GM13977 (cell line): ENCODE measurements at places on chromosomes 3 and 15.

- peak; percentile 52 for DNase-seq
These were observed at the start of gene CHRNB4 for GRCh38 chr15:78641102-78641748. TSS of gene CHRNB4 (minus strand) at chr15:78641210. CDS start at chr15:78641133, 77 bp downstream.

- DNase-seq, result no peak
These were observed 13.6 kb upstream of the TATDN2 start for GRCh38 chr3:10234526-10235230.

DNA sequence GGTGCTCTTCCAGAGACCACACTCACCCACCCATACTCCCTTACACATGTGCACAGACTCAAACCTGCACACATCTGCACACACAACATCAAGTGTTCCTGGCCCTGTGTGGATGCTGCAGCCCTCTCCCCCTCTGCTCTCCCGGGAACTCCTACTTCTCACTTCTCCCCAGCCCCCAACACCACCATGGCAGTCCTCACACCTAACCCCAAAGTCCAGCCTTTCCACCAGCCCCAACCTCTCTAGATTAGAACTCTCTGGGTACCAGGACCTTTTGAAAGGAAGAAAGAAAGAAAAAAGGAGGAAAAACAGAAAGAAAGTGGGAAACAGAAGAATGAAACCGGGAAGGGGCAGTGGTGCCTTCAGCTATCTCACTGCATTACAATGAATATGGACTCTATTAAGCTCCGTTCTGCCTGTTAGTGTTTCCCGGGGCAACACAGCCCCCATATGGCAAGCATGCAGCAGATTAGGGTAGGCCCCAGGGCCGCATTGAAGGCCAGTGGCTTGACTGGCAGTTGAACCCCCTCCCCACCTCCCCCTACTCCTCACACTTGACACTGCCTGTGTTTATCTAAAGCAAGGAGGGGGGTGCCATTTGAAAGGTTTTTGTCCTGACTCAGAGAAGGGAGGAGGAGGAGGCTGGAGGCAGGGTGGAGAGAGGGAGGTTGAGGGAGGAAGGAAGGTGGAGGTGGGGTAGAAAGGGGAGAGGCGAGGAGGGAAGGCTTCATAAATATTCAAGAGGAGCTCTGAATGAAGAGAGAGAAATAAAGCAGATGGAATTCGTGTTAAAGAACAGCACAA lies 30.1 kb downstream of the BOC start:
- DNase-seq, result no peak

GRCh38 chr15:41263891-41264351 lies 32.9 kb downstream of the CHP1 start:
- DNase-seq, result no peak

DNA sequence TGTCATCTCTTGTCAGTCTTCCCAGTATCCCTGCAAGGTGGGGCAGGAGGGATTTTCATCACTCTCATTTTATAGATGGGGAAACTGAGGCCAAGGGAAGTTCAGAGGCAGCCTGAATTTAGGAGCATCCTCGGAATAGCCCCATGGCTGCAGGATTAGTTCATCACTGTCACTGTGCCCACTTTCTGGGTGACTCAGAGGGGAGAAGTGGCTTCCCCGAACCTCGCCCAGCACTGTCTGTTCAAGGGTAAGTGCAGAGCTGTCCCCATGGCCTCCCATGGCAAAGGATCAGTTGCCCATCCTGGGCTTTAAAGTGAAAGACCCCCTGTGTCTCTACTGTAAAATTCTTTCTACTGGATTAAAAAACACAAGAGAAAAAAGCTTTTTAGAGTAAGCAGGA lies 60.0 kb upstream of the SEC13 start:
- no peak for DNase-seq
